ENCODE measurements at places on chromosomes 2 and 18.
A peak's percentile ranks its signal among the peaks of the same experiment; 100 is the strongest.

DNA sequence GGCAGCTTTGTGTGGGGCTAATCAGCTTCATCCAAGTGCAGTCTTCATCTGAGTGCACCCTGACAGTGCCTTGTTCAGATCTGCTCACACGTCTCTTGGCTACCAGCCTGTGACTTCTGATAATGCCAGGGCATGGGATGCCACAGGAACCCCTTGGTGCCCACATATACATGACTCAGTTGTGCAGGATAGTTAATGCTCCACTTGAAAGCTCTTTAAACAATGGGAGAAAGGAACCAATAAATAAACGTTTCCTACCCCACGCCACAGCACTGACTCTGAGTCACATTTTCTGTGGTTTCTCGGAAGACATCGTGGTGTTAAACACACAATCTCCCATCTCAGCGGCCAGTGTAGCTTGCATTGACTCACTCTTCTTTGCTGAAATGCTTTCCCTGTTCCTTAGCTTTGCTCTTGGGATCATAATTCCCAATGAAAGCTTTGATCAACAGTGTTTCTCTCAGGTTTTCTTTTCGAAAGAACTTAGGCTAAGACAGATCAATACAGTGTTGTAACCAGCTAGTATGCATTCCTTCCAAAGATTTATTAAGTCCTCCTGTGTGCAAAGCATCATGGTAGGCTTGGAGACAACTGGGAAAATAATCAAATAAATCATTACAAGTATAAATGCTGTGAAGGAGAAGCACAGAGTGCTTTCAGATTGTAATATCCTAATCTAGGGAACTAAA lies 142.0 kb downstream of the COPS8 start:
- peak; percentile 41 for DNase-seq

- DNase-seq, result no peak
Observed at GRCh38 chr2:226845386-226846116, 9.7 kb downstream of the RHBDD1 start.

DNA sequence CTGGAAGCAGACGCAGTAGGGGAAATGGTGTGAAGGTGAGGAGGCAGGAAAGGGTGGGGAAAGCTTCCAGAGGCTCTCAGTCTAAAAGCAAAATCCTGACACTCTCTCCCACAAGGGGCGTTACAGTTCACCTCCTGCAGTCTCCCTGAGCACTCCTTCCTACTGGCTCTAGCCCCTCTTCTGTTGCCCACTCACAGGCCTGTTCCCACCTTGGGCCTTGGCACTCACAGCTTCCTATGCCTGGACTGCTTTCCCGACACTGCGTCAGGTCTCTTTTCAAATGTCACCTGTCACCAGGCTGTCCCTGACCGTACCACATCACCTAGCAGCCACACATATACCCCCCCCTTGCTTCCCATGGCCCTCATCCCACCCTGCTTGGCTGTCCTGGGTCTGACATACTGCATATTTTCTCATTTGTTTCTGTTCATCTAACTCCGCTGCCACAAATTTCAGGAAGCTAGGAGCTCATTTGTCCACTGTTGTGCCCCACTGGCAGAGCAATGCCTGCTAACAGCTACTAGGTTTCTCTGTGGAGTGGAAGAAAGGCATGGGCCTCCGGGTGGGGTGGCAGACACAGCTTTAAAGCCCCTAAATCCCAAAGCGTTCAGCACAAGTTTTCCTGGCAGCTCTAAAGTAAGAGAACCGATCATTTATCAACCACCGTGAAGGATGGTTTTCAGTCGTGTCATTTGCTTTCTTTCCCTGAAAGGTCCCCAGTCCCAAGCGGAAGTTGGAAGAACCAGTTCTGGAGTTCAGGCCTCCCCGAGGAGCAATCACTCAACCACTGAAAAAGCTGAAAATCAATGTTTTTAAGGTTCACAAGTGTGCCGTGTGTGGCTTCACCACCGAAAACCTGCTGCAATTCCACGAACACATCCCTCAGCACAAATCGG lies 118.8 kb downstream of the ZNF532 start:
- DNase-seq, result no peak

GRCh38 chr18:11155034-11155759 lies 5.8 kb upstream of the PIEZO2 start:
- no peak for DNase-seq

GRCh38 chr2:71664161-71664560 lies 210.8 kb downstream of the DYSF start:
- DNase-seq, result no peak

- no peak for DNase-seq
Observed at GRCh38 chr2:140814141-140814540, 1316.7 kb downstream of the LRP1B start.

DNA sequence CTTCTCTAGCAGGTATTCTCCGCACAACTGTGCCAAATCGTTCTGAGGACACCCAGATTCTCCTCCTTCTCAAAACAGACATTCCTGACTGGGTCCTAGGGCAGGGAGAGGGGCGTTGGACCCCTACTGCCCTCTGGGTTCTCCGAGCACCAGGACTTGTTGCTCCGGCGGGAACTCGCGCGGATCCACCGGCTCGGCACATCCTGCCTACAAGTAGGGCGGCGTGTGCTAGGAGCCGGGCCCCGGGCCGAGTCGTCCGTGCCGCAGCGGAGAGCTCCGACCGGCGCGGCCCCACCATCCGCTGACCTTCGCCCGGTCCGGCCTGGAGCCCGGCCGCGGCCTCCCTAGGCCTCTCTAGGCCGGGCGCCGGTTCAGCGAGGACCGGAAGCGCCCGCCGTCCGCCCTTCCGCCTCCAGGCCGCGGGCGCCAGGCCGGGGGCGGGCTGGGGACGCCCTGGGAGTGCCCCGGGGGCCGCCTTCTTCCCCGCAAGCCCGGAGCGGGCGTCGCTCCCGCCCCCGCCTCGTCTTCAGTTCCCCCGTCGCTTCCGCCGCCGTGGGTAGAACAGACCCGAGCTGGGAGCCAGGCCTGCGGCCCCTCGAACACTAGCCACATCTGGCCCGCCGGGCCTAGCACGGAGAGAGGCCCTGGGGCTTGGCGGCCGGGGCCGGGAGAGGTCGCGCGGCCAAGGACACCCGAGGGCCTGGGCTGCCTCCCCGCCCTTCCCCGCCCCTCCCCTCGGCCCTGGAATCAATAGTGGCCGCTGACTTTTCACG lies 7.6 kb upstream of the ONECUT2 start:
- DNase-seq, result no peak

- no peak for DNase-seq
Observed at GRCh38 chr2:209662021-209662420, 109.6 kb upstream of the UNC80 start.

- no peak for DNase-seq
Observed at GRCh38 chr18:43420950-43421349, 143.7 kb upstream of the SYT4 start.

DNA sequence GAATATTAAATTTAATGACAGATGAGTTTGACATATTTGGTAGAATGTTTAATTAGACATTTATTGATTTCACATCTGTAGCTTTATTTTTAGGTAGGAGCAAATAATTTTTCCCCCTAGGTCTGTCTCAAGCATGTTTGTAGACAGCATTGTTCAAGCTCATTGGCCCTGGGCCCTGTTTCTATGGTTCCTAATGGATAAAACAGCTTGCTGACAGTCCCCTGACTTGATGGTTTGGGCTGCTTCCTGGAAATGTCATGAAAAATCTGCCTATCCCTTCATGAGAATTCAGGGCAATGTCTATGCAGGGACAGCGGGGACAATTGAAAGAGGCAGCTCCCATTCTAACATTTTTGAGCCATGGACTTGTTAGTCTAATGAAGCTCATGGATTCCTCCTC lies 14.6 kb upstream of the MEP1B start:
- DNase-seq, result no peak

DNA sequence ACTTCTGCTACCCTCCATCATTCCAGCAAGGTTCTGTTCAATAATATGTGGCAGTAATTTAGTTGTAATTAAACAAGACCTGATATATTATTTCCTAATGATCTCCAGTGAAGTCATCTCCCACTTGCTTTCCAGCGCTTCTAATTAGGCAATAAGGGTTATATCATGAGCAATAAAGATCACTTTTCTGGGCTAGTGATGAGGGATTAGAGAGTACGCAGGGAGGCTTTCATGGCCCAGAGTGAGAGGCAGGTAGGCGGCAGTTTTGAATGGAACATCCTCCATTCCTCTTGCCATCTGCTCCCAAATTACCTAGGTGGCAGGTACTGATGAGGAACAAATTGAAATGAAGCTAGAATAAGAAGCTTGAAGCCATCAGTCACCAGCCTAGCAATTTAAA lies 358.1 kb upstream of the SYT4 start:
- no peak for DNase-seq

DNA sequence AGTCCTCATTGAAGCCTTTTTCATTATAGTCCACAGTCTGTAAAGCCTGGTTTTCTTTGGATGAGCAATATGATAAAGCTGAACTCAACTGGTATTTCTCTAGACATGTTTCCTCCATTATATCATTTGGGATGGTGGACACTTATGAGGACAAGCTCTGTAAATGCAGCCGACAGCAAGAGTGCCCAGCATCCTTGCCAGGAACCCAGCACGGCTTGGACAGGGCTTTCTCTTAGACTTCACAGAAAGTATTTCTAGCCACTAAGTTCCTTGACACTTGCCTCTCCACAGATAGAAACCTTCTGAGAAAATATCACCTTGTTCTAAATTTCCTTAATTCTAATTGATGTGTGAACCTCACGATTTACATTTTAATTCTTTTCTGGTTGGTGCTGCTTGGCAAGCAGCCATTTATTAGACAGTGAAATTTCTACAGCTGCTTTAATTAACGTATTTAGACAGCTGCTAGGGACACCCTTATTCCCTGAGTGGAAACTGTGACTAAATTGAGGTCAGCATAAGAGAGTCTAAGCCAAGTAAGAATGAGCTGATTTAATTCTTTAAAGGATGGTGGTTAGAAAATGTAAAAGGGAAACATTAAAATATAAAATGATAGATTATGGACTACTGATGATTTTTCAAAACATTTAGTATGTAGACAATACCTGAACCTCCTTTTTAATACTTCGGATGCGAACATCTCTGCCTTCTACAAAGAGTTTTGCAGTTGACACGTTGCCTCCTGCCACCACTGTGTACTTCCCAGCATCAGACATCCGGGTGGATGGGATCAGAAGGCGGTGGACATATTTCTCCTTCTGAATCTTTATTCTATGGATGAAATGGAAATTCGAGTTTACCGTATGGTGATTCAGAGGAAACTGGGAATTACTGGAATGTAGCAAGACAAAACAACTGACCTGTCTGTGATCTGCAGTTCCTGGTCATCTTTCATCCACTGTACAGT lies 39.8 kb downstream of the TTN start:
- no peak for DNase-seq

GRCh38 chr2:151669585-151670081 lies 64.6 kb downstream of the NEB start:
- DNase-seq, result no peak

- DNase-seq, result no peak
Observed at GRCh38 chr2:138931284-138932256, 151.4 kb upstream of the NXPH2 start.

DNA sequence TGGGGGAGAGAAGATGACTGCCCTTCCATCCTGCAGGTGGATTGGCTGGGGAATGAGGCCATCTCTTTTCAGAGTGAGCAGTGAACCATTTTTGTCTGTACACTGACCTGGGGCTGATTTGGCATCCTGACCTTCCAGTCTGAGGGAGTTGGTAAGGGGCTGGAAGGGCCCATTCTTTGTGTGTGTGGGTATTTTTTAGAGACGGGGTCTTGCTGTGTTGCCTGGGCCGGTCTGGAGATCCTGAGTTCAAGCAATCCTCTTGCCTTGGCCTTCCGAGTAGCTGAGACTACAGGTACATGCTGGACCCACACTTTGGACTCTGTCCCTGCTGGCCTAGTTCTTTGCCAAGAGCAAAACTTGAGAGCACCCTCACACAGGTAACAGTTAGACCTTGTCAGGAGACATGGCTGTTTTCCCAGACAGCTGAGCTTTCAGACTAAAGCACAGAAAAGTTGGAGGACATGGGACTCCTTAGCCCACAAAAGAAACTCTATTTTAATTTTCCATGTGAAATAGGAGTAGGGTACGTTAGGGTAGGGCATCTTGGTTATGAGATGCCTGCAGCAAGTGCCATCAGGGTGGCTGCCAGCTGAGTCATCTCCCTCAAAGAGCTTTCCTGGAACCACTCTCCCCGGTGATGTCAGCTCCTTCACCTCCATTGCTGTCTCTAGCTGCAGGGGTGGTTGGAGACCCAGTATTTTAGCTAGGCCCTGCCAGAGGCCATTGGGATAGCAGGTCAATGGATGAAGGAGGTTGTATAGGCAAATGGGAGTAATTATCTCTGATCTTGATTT lies 60.7 kb downstream of the DGKD start:
- no peak for DNase-seq

- no peak for DNase-seq
Observed at GRCh38 chr2:62724886-62725711, 19.6 kb downstream of the EHBP1 start.

- DNase-seq, result peak; percentile 24
Observed at GRCh38 chr2:192146069-192147015, 48.4 kb downstream of the TMEFF2 start.

- no peak for DNase-seq
Observed at GRCh38 chr2:2083113-2083758, 247.8 kb downstream of the MYT1L start.

- DNase-seq, result no peak
Observed at GRCh38 chr18:12520442-12520992, 112.8 kb downstream of the PRELID3A start.

- DNase-seq, result no peak
Observed at GRCh38 chr2:178344121-178344520, 106.9 kb downstream of the PRKRA start.

- no peak for DNase-seq
Observed at GRCh38 chr18:35422237-35422636, 45.1 kb upstream of the ZNF396 start.

GRCh38 chr2:60515721-60516226 lies 37.7 kb downstream of the BCL11A start:
- DNase-seq, result peak; percentile 65

DNA sequence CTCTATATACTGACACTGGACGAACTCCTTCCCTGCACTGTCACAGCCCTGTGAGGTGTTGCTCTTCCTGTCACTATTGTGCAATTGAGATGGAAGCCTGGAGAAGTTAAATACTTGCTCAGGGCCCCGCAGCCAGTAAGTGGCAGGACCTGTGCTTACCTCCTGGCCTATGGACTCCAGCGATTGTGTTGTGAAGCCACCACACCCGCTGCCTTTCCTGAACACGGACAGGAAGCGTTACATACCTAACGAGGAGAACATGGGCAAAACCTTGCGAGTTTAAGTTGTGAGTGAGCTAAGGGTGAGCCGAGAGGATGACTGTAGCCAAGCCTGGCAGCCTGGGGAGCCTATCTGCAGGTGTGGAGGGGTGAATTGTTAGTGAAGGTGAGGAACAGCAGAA lies 26.1 kb downstream of the RAB31 start:
- no peak for DNase-seq

DNA sequence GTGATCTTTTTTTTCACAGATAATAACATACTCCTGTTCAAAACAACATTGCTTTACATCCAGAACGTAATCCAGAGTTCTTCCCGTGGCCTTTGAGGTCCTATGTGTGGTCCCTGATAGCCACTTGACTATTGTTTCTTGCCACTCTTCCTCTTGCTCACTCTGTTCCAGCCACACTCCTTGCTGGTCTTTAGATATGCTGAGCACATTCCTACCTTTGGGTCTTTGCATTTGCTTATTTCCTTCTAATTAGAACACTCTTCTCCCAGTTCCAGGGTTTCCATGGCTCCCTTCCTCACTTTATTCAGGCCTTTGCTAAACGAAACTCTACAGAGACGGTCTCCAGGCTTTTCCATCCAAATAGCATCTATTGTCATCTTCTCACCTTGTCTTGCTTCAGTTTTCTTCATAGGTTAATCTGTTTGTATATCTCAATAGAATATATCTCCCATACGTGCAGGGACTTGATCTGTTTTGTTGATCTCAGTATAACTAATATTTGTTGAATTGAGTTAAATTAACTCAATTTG lies 59.9 kb downstream of the ACSL3 start:
- DNase-seq, result no peak

- no peak for DNase-seq
Observed at GRCh38 chr18:35564795-35565453, 16.6 kb upstream of the GALNT1 start.

Data from fibroblast of the conjunctiva (primary cell).